ENCODE measurements at places on chromosomes 1 and 21. TPM values are rescaled to one million over a fixed set of nuclear protein-coding genes. Genes with fewer than 3 reads are reported as not detected.

Gene PRKCZ
- 29.8 TPM for total RNA-seq

Gene GJA9
- total RNA-seq: 0.26 TPM

DNA sequence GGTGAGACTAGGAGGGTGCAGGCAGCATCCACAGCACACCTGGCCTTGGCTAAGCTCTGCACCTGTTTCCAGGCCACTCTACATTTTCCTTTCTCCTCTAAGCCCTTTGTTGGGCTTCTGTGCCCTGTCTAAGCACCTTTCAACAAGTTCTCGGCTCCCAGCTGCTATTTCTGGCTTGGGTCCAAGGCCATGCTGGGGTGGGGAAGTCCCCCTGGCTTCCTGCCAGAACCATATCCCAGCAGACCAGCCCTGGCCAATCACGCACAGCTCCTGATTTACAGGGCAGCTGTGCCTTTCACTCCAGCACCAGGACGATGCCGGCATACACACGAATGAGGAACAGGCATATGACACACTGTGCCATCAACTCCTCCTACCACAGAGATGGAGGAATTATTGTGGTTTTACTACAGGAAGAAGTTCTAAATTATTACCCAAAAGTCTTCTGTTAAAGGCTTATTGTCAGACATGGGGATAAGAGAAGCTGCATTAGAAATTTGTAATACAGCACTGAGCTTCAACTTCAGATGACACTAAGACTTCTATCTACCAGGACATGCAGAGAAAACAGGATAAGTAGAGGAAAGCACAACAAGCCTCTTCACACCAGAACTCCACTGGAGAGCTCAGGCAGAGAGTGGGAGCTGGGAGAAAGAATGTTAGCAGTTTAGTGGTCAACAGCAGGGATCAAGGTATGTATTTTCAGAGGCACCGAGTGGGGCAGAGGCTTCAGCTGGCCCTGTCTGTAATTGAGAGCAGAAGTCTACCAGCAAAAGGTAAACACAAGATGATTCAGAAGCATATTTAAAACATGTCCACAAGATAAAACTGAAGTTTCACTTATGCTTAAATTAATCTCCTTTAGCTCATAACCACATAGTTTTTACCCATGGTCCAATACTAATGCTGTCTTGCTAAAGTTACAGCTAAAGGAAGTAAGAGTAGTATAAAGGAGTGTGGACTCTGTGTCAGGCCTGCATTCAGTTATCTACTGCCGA lies 37.4 kb downstream of the TRIT1 start:
- DNase-seq: peak; percentile 83

DNA sequence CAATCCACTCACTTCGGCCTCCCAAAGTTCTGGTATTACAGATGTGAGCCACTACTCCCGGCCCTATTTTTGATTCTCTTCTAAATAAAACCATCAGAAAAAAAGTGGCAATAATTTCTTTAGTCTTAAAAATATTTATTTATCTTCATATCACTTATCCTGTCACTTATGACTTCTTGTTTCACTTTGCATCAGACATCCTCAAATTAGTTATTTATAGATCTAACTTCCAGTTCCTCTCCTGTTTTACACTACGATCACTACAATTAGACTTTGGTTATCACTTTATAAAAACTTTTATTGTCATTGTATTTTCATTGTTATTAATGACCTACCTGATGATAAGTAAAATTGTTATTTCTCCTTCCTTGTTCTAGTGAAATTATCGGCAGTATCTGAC lies 783.4 kb upstream of the BRINP3 start:
- DNase-seq: no peak

DNA sequence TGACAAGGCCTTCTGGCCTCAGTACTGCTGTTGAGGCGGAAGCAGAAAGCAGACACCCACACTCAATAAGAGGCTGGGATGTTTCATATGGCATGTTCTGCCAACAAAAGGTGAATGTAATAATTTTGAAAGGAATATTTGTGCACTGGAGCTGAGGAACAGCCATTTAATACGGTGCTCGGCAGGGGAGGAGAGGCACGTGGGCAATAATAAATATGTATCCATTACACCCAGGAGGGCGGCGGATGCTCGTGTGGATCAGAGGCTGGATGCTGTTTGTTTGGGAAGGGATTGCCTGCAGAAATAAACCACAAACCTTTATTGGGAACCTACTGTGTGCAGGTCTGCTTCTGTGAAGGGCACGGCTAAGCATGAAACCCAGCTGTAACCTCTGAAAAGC lies 92.0 kb downstream of the VWA5B1 start:
- no peak for DNase-seq

Gene FMN2
- total RNA-seq: 3.5 TPM

- DNase-seq: no peak
These were observed 50.7 kb downstream of the UBE2T start for GRCh38 chr1:202291001-202291400.

- peak; percentile 60 for DNase-seq
These were observed 26.8 kb upstream of the ZNF697 start for GRCh38 chr1:119674835-119675289.

Gene PARP1
- total RNA-seq: 68.0 TPM

GRCh38 chr1:23282957-23283356 lies 61.1 kb downstream of the HNRNPR start:
- no peak for DNase-seq

Gene FCRLB
- total RNA-seq: 0.23 TPM

DNA sequence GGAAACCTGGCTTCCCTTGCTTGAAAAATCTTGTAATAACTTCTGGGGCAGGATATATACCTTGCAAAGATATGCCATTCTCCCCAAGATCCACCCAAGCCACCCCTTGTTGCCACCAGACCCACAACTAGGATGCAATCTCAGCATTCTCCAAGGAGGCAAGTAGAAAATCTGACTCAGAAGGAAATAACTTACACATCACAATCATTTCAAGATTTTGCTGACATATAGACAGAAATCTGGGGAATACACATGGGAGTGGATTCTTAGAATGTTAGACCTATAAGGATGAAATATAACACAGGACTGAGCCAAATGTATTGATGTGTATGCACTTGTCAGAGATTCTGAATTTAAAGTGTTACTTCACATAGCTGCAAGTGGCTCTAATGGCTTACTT lies 14.8 kb upstream of the ZDHHC18 start:
- DNase-seq: no peak

DNA sequence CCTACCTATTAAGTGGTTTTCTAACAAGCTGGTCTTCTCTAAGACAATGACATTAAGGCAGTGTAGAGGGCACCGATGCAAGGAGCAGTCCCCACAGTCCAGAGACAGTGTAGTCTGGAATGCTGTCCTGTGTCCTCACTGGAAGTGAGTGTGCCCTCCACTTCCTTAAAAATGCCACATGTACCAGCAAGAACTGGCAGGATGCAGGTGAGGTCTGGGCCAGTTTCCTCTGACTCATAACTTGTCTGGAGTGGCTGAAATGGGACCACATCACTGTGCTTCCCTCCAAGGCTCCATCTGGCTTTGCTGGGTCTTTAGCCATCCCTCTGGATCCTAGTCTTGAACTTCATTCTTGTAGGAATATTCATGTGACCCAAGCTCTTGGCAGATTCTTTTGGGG lies 170.5 kb upstream of the KIAA0040 start:
- no peak for DNase-seq

DNA sequence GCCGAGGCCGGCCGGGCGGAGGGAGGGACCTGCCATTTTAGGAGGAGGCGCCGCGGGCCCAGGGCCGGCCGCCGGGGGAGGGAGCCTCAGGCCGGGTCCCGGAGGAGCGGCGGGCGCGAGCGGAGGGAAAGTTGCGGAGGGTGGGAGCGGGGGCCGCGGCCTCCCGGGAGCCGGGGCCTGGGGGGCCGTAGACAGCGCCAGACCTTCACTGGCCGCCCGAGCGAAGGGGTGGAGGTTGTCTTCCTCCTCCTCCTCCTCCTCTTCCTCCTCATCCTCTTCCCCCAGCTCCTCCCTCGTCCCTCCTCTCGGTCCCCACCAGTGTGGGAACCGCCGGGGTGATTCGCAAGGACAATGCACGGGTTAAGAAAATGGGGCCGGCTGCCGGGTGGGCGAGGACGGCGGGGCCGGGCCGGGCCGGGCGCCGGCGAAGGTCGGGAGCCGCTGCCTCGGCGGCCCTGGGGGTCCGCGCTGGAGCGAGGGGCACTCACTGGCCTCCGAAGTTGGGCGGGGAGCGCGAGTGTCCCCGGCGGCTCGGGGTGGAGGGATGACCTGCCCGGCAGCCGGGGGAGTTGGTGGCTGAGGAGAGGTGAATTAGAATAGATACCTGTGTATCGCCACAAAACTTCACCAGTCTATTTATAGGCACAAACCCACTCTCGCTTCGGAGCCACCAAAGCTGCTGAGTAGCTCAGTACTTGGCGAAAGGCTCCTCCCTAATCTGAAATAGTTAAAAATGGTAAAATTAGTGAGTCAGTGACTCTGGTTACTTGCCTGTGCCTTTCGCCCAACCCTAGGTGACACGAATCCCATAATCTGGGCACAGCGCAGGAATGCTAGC lies 1.3 kb downstream of the DYRK1A start:
- DNase-seq: no peak

Gene ITGB3BP
- total RNA-seq: 27.3 TPM

Gene C2CD2
- 30.8 TPM for total RNA-seq

- DNase-seq: peak; percentile 30
These were observed 44.1 kb downstream of the PGBD5 start for GRCh38 chr1:230382001-230382491.

DNA sequence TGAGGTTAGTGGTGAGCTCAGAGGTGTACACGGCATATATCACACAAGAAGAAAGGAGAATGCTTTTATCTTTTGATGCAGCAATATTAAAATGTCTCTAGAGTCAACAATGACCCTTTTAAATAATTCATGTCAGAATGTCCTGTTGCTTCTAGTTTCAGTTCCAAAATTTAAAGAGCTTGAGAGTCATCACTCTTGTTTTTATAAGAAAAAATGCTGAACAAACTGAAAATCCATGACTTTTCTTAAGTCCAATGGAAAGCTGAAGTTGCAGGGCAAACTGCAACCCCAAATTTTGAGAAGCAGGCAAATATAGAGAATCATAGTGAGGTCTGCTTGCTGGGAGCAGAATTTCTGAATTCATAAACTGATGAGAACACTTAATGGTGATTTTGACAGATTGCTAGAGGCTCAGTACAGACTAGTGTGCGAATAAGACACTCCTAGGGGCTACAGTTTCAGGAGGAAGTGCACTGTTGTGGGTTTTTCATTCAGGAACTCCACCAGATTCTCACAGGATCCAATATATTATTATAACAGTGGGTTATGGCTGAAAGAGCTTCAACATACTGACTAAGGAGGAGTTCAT lies 135.1 kb downstream of the CLIC6 start:
- no peak for DNase-seq

Gene RHCE
- 0.35 TPM for total RNA-seq

Gene GPA33
- total RNA-seq: 1.4 TPM

Gene C4BPA
- total RNA-seq: 2.3 TPM

- DNase-seq: no peak
These were observed 180.0 kb upstream of the NEGR1 start for GRCh38 chr1:72462186-72462905.
